ENCODE measurements at places on chromosomes 6 and 20.

GRCh38 chr6:39226639-39227329 lies 2.5 kb downstream of the KCNK5 start:
- no peak for DNase-seq

- DNase-seq: no peak
Measured at GRCh38 chr20:9677100-9677623, 161.7 kb downstream of the PAK5 start.

DNA sequence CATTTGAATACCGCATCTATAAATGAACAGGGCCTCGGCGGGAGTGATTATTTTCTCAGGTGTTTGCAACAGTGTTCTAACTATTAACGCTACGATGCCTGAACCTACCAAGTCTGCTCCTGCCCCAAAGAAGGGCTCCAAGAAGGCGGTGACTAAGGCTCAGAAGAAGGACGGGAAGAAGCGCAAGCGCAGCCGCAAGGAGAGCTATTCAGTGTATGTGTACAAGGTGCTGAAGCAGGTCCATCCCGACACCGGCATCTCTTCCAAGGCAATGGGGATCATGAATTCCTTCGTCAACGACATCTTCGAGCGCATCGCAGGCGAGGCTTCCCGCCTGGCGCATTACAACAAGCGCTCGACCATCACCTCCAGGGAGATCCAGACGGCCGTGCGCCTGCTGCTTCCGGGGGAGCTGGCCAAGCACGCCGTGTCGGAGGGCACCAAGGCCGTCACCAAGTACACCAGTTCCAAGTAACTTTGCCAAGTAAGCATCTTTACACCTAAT lies 70.9 kb downstream of the HFE start:
- no peak for DNase-seq

GRCh38 chr20:50915424-50915823 lies 15.8 kb downstream of the ADNP start:
- DNase-seq: peak; percentile 42

DNA sequence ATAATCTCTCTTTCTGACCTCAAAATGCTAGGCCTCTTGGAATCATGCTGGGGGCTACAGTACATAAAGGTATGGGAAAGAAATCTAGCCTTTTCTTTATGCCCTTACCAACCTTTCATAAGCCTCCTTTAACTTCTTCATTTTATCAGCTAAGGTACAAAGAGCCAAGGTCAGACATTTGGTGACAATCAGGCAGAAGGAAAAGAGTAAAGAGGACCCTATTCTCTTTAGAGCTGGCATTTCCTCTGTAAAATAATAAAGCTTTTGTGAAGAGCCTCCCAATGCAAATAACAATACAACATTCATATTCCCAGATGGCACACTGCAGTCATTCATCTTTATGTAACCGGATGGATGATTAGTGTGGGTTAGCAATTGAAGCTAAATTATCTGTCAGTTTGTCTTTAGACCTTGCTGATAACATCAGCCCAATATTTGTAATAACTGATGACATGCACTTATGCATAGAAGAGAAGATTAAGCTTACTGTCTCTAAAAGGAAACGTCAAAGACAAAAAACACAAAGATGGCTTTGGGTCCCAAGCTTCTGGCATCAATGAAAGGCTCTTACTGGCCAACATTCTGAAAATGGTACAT lies 163.1 kb downstream of the IBTK start:
- DNase-seq: no peak
